ENCODE measurements at places on chromosomes 4 and X. TPM values are rescaled to one million over a fixed set of nuclear protein-coding genes. Genes with fewer than 3 reads are reported as not detected.
A peak's percentile ranks its signal among the peaks of the same experiment; 100 is the strongest.

DNA sequence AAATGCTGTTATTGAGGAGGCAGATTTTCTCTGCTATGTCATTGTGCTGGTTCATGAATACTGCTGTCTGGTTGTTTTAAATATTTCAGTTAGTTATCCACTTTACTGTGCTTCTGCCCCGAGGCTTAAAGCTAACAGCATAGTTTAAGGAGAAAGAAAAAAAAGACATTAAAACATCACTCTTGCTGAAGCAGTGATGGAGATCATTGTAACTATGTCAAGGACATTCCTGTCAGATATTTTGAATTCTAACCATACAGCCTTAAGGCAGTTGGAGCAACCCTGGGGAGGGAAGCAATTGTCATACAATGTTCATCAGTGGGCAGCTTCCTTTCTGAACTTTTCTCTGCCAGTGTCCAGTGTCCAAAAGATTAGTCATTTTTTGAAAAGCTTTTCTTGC is 199.0 kb upstream of the DDX53 start:
- no peak for DNase-seq

- no peak for DNase-seq
Measured at GRCh38 chr4:74397748-74398426, 32.9 kb downstream of the EREG start.

- DNase-seq = no peak
Measured at GRCh38 chr4:154560824-154561231, 2.0 kb upstream of the FGB start.

DNA sequence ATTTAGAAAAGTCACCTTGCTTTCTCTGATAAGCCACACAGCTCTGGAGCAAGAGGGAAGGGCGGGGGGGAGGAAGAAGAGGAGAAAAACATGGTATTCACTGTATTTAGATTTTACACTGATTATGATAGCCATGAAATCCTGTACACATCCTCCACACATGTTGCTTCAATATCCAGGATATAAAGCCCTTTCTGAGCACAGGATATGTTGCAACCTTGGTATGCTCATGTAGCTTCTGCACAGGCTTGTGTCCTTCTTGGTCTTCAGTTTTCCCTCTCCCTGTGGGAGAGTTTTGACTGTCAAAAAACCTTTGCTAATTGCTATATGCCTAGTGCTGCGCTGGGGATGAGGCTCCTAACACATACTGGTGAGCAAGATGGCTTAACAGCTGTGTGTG is 61.9 kb upstream of the DAPP1 start:
- DNase-seq = no peak

DNA sequence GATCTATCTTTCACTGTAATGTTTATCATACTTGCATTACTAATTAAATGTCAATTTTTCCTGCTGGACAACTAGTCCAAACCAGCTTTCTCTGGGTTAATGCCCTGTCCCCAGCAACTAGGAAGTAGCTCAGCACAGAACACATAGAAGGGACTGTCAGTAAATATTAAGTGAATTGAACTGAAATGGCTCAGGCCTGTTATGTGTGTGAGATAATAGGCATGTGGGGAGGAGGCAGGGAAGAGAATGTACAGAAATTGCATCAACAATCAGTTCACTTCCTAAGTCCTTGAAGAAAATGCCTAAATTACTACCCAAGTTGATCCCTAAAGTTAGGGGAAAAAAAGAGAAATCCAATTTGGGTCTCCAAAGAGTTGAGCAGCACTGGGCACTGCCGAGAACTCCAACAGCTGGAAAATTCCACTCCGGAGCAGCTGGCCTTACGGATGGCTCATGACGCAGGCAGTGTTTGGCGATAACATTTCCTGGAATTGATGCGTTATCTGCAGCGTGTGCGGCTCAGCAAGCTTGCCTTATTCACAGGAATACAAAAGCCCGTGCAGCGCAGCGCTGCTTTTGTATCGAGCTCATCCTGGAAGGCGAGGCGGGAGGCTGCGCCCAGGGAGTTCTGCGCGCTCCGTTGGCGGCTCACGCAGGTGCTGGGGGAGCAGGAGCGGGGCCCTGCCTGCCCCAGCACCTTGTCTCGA is 297.3 kb upstream of the LCORL start:
- no peak for DNase-seq

- DNase-seq = peak; percentile 49
Measured at GRCh38 chr4:3041192-3042142, 32.9 kb downstream of the HTT-AS start.

FGF5 gene
- not detected for total RNA-seq

- peak; percentile 48 for DNase-seq
Measured at GRCh38 chrX:39773923-39774773, 323.6 kb downstream of the BCOR start.

FATE1 gene
- total RNA-seq = not detected

TIGD2 gene
- 3.3 TPM for total RNA-seq

STK32B gene
- not detected for total RNA-seq

- no peak for DNase-seq
Measured at GRCh38 chr4:184680698-184681097, 31.2 kb downstream of the PRIMPOL start.

- DNase-seq = no peak
Measured at GRCh38 chr4:67909905-67910584, 26.2 kb upstream of the TMPRSS11D start.

ZNF518B gene
- total RNA-seq = 27.5 TPM

VAMP7 gene
- 46.9 TPM for total RNA-seq

DNA sequence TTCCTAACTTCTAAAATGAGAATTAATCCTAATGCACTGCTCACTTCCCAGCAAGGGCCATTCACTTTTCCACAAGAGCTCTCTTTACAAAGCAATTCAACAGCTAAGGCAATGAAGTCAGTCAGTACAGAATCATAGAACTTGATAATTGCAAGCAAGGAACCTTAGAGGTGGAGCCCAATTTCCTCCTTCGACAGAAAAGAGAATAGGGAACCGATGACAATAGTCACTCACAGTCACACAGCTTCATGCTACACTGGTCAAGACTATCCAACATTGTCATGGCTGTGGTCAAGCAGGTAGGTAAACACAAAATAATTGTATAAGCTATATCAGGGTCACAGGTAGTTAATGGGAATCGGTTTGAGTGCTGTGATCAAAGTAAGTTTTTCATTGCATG is 90.0 kb downstream of the ELOVL6 start:
- DNase-seq = no peak

SUPT20HL1 gene
- not detected for total RNA-seq

DNA sequence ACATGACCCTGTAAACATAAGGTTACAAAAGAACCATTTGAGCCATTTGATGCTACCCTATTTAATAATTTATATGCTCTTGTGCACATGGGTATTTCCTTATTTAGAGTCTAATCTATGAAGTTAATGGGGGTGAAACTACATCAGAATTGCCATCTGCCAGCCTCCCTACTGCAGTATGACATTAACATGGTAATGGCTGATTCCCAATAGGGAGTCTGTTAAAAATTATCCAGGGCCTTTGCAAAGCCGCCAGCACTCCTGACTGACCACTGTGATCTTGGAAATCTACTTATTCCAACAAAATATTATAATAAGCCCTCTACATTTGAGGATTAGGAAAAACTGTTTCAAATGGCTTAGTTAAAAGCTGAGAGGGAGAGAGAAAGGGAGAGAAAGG is 153.7 kb downstream of the CLCN4 start:
- no peak for DNase-seq

- no peak for DNase-seq
Measured at GRCh38 chr4:76723924-76724323, 174.0 kb downstream of the SOWAHB start.

DNA sequence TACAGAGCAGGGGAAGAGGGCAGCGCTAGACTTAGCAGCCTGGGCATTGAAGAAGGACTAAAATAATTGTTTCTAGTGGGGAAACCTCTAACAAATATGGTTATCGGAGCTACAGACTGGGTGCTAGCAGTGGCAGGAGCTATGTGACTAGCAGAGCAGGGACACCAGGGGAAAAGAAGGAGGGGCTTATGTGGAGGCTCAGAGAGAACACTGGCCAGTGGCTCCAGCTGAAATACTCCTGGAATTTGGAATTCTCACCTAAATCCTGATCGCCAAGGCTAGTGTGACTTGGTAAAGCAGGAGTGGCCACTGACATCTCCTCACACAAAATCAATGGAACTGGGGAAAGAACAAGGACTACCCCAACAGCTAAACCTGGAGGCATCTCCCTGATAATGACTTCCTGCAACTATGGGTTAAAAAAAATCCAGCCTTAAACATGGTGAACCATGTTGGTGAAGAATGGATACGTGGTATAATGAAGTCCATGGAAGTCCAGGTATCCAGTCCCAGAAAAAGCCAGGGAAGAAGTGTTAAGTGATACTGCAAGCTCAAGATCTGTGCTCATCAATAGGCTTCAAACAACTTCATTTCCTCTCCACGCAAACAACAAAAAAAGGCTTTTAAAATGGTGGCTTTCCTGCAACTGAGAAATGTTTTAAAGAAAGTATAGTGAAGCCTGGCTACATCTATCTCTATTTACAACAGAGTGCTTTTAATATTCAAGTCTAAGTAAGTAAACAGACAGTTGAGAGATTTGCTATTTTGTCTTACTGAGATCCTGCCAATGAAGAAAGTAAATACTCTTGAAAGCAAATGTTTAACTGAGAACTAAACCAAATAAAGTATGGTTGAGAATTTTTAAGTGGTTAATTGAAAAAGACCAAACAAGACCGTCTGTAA is 1.8 kb downstream of the TAPT1 start:
- DNase-seq = no peak

DNA sequence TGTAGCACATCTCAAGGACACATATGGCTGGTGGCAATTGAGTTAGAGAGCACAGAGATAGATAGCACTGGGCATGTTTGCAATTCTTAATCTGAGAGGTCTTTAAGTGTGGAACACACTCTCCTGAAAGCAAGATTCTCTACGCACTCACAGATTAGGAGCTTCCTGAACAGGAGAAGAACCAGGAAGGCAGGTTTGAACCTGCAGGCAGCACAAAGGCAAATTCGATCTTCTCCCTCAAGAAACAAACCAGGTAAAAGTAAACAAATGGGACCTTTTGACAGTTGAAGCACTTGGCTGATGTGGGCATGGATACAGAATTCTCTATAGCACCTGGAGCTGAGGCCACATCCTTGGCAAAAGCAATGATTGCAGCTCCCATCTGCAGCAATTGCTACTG is 24.3 kb downstream of the HS3ST1 start:
- no peak for DNase-seq

DNA sequence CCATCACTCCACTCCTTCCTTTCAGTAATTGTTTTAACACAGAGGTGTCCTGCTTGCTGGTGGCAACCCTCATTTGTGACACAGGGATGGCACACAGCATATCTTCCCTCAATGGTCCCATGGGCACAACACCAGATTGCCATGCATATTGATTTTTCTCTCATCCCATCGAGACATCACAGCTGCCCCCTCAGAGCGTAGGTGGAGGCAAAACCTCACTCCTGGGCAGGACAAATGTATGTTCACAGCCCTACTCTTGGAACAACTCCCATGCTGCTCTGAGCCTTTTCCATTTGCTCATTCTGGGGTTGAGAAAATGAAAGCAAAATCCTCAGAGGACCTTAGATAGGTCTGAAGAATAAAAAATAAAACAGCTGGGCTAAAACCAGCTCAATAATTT is 172.2 kb downstream of the GABRB1 start:
- no peak for DNase-seq

DNA sequence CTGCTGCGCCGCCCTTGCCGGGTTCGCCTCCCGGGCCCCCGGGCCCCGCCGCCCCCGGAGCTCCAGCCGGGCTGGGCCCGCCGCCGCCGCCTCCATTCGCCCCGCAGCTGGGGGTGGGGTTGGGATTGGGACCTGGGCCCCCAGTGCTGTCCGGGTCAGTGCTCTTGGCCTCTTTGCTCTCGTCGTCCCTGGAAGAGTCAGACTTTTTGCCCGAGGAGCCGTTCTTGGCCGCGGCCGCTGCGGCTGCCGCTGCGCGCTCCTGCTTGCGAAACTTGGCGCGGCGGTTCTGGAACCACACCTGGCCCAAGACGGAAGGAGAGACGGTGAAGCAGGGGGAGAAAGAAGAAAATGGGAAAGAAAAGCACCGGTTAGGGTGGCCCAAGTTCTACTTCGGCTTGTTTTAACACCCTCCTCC is 2.5 kb downstream of the PHOX2B start:
- no peak for DNase-seq

CLNK gene
- total RNA-seq = 0.55 TPM

GRCh38 chr4:88109123-88109881 is 49.1 kb downstream of the ABCG2 start:
- no peak for DNase-seq

BTC gene
- not detected for total RNA-seq

GRCh38 chr4:118916691-118917289 is 28.1 kb downstream of the SYNPO2 start:
- no peak for DNase-seq

TRMT44 gene
- total RNA-seq = 26.7 TPM

GRCh38 chrX:150621652-150622051 is 53.2 kb downstream of the MTM1 start:
- DNase-seq = no peak

- no peak for DNase-seq
Measured at GRCh38 chr4:180622254-180622653, 1620.9 kb upstream of the TENM3 start.

PNCK gene
- total RNA-seq = 0.50 TPM

BEND4 gene
- 0.41 TPM for total RNA-seq

PWWP3B gene
- not detected for total RNA-seq

DNA sequence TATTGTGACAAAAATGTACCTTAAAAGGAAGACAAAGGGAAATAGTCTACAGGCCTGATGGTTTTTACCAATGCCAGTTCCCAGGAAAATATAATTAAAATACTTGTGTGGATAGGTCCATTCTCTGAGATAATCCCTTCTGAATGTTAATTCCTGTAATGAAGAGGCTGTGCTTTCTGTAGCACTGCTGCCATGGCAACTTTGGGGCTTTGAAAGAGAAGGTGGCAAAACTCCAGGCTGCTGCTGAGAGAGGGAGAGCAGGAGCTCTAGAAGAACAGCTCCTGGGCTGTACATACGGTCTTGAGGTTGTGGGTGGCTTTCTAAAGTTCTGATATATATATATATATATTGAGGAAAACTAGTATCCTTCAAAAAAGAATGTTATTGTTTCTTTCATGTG is 125.4 kb downstream of the PDLIM5 start:
- no peak for DNase-seq

DNA sequence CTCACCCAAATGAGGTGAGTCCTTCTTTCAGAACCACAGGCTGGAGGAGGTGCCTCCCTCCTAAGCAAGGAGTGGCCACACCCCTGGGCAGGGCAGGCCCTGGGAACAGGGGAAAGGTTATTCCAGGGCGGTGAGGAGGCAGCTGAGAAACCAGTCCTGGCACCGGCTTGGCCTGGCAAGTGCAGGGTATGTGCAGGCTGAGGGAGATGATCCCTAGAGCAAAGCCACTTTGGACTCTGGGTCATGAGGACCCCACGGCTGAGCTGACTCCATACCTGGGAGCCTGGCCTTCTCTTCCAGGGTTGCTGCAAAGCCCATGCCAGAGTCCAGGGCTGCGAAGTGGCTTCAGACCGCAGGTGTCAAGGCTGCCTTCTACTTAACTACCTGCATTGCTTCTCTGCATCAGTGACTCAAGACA is 49.5 kb upstream of the HELT start:
- DNase-seq = no peak

GRCh38 chrX:55486736-55487135 is 2.9 kb downstream of the USP51 start:
- no peak for DNase-seq

- no peak for DNase-seq
Measured at GRCh38 chr4:5883916-5884315, 9.0 kb downstream of the CRMP1 start.

EVC2 gene
- total RNA-seq = 2.2 TPM

- DNase-seq = no peak
Measured at GRCh38 chr4:53640576-53641453, 49.5 kb upstream of the LNX1 start.

UGT2A2 gene
- total RNA-seq = not detected
